ENCODE measurements at places on chromosomes 12 and 14.

- DNase-seq, result no peak
Observed at GRCh38 chr12:45613296-45613695, 116.2 kb upstream of the ARID2 start.

DNA sequence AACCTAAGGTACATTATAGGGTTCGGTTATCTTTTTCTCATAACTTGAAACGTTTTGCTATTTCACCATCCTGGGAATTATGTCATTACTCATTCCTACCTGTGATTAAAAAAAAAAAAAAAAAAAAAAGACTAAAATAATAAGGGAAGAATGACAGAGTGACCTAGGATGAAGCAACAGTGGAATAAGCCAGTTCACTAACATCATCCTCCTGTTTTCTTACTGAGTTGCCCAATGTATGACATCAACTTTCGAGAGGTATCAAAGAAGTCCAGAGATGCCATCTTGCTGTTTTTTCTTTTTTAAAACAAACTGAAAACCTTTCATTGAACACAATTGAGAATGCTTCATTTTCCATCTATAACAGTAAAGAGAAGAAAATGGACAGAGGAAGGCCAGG is 42.8 kb downstream of the AMN start:
- DNase-seq, result no peak

- DNase-seq, result peak; percentile 33
Observed at GRCh38 chr12:19130224-19131024, 891 bp downstream of the PLEKHA5 start.

DNA sequence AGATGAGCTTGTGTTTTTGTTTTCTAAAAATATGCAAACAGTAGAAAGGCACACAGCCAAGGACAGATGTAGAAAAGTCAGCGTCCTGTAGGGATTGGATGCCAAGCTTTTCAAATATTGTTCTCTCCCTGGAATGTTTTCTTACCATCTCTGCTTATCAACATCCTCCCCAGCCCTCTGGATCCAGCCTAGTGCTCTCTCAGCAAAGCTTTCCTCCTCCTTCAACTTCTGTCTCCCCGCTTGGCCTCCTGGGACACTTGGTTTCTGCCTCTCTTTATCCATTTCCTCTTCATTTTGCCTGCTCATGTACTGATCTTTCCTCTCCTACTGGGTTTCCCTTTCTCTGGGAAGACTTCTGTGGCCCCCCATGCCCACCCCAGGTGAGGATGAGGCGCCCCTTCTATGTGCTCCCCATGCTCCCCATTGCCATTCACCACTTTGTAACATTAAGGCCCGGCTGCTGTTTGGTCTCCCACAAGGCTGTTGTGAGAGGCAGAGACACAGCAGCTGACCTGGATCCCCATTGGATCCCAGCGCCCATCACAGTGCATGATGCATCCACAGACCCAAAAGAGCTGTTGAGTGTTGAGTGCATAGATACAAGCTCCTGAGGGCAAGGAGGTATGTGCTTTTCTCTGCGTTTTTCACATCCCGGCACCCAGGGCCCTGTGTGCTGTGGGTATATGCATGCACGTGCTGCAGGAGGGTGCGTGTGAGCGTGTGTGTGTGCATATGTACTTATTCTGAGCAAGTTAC is 38.2 kb downstream of the EVL start:
- no peak for DNase-seq

DNA sequence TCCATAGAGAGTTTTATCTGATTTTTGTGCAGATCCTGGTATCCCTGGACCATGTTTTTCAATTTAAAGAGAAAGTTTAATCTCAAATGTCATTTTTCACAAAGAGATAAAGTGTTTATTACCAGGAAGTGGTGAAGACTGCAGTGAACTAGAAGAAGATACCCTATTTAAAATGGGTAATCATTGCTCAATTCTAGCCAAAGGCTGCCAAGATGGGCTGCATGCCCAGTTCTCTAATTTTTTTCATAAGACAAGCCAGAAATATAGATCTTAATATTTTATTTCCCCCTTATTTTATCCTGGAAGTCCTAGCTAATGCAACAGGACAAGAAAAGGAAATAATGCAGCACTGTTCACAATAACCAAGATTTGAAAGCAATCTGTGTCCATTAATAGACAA is 343.5 kb downstream of the PCNX1 start:
- DNase-seq, result no peak

DNA sequence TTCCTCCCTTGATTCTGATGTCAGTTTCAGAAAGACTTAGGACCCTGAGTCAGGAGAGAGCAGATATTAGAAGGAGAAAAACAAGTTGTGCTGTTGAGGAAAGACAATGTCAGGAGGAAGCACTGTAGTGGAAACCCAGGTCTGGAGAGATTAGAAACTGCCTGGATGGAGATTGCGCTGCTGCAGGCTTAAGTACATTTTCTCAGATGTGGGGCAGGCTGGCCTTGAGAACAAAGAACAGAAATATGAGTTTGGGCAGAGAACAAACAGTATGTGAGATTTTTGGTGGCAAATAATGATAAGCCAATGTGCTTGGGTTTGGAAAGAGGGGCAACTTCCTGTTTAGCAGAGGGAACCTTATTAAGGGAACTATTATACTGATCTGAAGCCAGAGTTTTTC is 74.3 kb upstream of the PRMT8 start:
- no peak for DNase-seq

GRCh38 chr14:21083565-21084325 is 13.6 kb downstream of the ARHGEF40 start:
- no peak for DNase-seq

DNA sequence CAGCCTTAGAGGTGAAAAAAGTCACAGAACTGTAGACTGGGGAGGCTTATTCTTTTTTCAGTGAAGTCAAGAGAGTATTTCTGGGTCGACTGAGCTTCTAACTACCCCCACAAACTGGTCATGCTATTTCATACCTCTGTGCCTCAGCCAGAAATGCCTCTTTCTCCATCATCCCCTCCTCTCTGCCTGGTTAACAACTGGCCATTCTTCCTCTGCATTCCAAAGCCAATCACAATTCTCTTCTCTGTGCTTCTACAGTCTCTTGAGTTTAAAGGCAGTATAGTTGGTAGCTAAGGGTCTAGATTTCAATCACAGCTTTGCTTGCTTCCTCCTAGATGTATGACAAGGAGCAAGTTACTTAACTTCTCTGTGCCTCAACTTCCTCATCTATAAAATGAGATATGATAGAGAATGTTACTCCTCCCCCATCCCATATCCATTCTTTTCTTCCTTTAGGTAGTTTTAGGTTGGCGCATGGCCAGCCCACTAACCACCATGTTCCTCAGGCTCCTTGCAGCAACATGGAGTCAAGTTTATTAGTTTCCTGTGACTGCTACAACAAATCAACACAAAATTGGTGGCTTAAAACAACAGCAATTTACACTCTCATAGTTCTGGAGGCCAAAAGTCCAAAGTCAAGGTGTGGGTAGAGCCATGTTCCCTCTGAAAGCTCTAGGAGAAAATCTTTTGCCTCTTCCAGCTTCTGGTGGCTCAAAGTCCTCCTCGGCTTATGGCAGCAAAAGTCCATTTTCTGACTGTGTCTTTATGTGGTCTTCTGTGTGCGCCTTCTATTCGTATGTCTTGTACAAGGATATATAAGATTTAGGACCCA is 62.5 kb downstream of the ITPR2 start:
- DNase-seq, result no peak

DNA sequence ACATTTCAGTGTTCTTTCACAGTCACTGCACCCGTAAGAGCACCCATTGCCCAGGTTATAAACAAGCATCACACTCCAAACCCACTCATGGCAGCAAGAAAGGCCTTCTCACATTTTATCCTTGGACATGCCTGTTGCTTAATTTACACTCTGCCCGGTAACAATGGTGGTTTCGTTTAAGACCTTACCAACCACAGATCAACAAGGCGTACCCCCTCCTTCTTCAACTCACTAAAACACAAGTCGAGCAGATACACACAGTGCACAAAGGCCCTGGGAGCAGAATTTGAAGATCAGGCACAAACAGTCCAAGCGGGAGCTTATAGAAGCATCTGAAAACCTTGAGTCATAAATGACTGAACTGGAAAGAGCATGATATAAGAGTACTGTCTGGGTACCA is 98.1 kb downstream of the GALC start:
- DNase-seq, result no peak

DNA sequence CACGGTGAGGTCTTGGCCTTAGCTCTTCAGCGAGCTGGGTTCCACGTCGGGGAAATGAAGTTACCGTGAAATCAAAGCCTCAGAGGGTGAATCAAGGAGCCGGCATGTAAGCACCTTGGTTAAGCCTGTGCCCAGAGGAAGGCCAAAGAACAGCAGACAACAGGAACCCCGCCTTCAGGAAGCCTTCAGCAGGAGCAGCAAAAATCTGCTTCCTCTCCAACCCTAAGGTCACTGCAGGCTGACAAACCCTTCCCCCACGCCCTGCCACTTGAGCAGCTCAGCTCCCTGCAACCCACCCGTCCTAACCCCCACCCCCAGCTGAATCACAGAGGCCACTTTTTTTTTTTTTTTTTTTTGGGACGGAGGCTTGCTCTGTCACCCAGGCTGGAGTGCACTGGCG is 72.9 kb upstream of the LTA4H start:
- no peak for DNase-seq

DNA sequence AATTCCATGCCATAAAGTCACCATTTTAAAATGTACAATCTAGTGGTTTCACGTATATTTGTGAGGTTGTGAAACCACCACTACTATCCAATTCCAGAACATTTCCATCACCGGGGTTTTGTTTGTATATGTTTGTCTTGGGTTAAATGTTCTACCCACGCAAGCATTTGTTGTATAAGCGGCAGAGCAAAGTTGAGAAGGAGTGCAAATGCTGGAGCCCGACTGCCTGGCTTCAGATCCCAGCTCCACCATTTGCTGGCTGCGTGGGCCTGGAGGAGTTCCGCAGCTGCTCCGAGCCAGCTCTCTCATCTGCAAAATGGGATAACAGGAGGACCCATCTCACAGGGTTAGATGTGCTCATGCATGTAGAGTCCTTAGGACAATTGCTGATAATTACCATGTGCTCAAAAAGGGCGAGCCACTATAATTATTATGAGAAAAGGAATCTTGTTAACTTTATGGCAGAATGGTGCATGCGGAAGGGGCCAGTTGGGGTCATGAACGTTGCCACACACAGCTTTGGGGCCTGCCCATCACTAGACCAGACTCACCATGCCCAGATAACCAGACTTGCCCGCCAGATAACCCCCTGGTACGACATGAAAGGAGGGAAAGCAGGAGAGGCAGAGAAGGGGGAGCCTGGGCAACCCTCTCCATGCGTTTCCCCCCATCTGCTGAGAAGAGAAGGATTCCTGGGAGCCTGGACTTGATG is 6.4 kb downstream of the ACTN1 start:
- no peak for DNase-seq

- no peak for DNase-seq
Observed at GRCh38 chr12:88931598-88931997, 351.3 kb upstream of the KITLG start.

GRCh38 chr14:78240567-78240966 is 70.4 kb downstream of the NRXN3 start:
- DNase-seq, result no peak

DNA sequence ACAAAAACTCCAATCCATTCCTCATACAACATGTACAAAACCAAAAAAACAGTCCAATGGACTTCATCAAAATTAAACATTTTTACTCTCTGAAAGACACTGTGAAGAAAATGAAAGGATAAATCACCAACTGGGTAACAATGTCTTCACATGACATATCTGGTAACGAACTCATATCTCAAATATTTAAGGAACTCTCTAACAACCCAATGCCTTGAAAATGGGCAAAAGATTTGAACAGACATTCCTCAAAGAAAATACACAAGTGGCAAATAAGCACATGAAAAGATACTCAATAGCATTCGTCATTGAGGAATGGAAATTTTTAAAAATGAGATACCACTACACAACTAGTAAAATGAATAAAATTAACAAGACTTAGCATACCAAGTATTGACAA is 198.7 kb upstream of the RASSF8 start:
- no peak for DNase-seq

- no peak for DNase-seq
Observed at GRCh38 chr14:105120056-105120455, 48.5 kb downstream of the JAG2 start.

- peak; percentile 29 for DNase-seq
Observed at GRCh38 chr14:59190372-59190771, 1.9 kb downstream of the DAAM1 start.

DNA sequence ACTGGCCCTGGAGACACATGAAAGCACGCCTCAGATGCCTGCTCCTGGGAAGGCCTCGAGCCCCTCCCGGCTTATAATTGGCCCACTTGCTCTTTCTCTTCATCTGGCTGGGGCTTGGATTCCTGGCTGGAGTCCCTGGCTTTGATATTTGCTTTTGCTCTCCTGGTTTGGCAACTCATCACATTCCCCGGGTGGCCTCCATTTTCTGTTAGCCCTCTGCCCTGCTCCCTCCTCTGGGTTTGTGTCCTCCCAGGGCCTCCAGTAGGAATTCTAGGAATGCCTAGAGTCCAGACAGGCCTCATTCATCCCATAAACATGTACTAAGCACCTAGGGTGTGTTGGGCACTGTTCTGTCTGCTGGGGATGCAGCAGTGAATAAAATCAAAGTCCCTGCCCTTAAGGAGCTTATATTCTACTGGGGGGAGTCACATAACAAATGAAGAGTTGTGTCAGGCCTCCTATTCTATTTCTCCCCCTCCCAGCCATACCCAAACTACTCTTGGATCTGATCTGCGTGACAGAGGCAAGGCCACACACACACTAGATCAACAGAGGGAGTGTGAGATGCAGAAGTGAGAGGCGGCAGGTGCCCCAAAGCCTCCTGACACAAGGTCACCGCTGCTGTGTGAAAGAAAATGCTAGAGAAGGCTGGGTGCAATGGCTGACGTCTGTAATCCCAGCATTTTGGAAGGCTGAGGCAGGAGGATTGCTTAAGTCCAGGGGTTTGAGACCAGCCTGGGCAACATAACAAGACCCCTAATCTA is 21.3 kb upstream of the TSPAN9 start:
- DNase-seq, result no peak

DNA sequence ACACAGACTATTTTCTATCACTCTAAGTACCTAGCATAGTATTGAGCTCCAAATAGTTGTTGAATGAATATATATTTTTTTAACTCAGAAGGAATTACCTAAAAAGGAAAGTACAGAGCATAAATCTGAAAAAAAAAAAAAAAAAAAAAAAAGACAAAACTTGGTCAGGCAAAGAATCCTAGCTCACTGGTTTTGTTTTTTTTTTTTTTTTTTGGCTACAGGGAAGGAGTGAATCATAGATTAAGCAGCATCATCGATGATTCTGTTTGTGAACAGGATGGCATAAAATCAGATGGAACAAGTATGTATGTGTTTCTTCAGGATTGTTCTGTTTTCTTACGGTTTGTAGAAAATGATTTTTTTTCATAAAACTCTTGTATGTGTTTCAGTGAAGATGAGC is 66.1 kb upstream of the BCAT1 start:
- DNase-seq, result no peak
